Activated T-helper 9 cell treated with anti-CD3 and anti-CD28 coated beads, Interleukin-2, amount 50 U/mL, for 16 hours (primary cell): ENCODE measurements at places on chromosomes 2 and 18.

DNA sequence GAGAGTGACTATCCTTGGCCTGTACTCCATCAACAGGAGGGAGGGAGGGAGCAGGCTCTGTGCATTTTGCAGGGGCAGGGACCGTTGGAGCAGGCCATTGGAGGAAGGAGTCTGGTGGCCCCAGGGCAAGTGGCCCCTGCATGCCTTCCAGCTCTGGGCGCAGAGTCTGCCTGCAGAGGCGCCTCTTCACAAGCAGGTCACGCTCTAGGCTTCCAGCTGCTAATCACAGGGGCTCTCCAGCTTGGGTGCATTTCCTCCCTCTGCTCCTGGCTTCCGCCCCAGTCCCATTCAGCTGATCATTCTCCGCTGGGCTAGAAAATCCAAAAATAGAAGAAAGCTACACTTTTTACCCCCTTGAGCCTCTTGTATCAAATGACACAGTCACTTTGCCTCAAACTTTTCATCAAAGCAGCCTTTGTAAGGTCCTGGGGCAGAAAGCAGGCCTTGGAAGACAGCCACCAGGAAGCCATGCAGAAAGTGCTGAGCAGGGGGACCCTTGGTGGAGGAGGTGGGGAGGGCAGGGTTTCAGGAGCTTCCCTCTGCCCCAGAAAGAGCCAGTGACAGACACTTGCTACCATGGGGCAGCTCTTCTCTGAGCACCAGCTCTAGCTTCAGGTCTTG is 11.3 kb downstream of the TMEM247 start:
- no peak for DNase-seq

DNA sequence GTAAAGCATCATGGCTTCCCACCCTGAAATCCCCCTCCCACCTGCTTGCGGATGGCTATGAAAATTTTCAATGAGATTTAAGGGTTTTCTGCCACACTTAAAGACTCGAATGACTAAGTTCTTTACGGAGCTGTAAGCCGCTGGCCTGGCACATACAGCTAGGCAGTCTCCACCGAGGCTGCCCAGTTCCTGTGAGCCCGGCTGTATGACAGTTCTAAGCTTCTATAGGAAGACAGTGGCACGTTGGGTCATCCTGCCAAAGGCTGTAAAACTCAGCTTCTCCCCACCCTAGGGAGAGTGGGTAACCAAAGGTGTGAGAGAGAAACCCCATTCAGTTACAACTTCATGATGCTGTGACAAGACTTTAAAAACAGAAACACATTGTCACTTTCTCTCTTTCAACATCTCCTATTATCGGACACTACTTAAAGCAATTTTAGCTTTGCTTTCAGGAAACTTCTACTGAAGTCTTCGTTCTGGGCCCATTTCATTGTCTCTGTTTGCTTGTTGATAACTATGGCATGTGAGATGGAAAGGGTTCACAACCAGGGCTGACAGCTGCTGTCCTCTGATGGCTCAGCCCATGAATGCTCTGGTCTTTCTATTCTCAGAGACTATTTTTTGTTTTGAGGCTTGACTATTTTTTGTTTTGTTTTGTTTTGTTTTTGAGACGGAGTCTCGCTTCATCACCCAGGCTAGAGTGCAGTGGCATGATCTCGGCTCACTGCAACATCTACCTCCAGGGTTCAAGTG is 7.1 kb downstream of the CASP8 start:
- peak; percentile 3 for DNase-seq

DNA sequence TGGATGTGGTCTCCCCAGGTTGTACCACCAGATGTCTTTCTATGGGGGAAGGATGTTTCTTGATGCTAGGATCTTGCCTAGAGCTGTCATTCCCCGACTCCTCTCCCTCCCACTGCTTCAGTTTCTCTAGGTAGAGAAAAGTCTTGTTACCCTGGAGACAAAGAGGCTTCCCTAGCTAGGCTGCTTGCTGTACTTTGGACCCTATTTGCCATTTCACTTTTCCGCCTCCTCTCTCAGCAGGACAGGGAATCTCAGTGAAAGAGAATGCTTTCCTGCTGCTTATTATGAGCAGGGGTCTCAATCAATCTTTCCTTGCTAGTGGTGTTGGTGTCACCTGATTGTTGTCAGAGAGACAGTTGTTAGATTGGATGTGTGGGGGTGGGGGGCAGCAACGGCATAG is 818.8 kb upstream of the GYPC start:
- no peak for DNase-seq

DNA sequence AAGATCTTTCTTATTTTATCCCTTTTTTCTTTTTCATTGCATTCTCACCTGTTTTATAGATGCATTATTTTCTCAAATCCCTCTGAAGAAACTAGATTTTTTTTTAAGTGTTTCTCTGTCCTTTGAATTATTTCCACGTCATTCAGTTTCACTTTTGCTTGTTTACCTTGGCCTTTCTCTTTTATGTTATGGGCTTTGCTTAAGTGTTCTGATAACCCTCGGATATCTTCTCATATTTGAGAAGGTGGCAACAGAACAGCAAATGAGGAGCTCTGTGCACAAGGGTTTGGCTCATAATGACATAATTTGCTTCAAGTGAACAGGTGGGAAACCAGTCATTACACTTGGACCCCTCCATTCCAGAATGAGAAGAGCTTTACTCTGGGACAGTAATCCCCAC is 111.9 kb downstream of the C1D start:
- DNase-seq, result no peak

DNA sequence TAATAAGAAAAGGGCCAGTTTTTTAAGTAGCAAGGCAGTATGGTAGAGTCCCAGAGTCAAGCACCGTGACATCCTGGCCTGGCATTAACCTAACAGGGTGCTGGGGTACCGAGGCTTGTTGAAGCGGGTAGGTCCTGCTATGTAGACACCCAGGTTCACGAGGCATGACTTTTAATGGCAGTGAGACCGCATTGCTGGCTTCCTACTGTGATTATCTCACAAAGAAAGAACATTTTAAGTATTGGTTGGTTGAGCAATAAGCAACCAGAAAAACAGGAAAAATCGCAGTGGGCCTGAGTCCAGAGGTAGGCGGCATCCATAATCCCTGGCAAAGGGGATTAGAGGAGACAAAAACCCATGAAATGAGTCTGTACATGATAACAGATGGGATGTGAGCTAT is 927.9 kb upstream of the ACVR2A start:
- no peak for DNase-seq

DNA sequence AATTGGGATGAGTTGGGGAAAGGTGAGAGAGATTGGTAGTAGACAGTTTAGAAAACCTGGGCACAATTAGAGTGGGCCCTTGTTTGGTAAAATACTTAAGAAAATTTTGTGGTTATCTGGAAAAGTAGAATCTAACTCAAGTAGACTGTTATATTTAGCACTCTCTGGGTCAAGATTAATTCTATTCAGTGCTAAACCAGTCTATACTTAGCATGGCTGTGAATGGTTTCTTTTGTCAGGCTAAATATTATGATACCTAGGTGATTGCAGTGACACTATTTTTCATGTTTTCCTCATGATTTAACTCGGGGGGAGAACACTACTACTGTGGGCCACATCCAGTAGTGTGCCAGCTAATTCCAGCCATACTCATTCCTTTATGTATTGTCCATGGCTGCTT is 58.9 kb downstream of the KIAA1328 start:
- no peak for DNase-seq

GRCh38 chr2:165640247-165640929 is 153.7 kb downstream of the GALNT3 start:
- DNase-seq, result no peak

- no peak for DNase-seq
Measured at GRCh38 chr2:226674123-226674522, 125.5 kb downstream of the IRS1 start.

DNA sequence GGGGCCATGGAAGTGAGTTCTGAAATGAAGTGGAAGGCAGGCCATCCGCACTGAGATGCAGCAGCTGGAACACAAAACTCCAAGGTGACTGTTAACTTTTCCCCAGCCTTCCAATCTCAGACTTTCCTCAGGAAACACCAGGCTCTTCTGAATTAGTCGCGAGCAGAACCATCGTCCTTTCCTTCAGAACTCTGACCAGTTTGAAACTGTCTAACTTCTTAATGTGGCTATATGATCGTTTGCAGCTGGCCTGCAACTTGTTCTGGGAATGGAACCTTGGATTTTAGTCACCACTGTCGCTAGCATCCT is 620 bp upstream of the RPL37A start:
- DNase-seq, result no peak

DNA sequence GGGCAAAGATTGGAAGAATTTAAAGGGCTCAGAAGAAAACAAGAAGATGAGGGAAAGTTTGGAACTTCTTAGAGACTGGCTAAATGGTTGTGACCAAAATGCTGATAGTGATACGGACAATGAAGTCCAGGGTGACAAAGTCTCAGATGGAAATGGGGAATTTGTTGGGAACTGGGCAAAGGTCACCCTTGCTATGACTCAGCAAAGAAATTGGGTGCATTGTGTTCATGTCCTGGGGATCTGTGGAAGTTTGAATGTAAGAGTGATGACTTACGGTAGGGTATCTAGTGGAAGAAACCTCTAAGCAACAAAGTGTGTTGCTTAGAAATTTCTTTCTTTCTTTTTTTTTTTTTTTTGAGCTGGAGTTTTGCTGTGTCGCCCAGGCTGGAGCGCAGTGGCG is 6.0 kb upstream of the IL1A start:
- no peak for DNase-seq

DNA sequence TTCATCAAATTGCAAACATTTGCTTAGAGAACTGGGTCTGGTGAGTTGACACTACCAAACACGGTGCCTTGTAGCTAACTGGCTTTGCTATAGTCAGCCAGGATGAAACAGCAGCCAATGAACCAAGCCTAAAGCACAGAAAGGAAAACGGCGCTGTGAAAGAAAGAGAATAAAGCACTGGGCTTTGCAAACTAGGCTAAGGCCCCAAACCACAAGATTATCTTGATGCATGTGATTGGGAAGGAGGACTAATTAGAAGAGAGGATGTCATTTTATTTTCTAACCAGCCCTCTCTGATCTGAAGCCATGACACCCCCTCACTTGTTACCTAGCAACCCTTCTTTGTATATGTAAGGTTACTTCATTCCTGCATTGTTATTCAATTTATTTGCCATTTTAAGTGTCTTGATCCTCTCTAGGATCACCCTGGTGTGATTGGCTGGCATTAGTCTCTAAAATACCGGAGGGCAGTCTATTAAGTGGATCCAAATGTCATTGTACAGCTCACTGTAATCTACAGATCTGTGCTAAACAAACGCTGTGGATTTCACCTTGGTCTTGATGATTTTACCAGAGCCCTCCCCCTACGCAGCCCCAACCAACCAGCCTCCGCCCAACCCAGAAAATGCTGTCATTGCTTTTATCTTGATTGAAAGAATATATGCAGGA is 395.4 kb upstream of the ACVR2A start:
- DNase-seq, result peak; percentile 7

- DNase-seq, result no peak
Measured at GRCh38 chr2:70393881-70394280, 92.0 kb upstream of the FAM136A start.

- DNase-seq, result no peak
Measured at GRCh38 chr18:8719192-8719591, 13.8 kb downstream of the MTCL1 start.

DNA sequence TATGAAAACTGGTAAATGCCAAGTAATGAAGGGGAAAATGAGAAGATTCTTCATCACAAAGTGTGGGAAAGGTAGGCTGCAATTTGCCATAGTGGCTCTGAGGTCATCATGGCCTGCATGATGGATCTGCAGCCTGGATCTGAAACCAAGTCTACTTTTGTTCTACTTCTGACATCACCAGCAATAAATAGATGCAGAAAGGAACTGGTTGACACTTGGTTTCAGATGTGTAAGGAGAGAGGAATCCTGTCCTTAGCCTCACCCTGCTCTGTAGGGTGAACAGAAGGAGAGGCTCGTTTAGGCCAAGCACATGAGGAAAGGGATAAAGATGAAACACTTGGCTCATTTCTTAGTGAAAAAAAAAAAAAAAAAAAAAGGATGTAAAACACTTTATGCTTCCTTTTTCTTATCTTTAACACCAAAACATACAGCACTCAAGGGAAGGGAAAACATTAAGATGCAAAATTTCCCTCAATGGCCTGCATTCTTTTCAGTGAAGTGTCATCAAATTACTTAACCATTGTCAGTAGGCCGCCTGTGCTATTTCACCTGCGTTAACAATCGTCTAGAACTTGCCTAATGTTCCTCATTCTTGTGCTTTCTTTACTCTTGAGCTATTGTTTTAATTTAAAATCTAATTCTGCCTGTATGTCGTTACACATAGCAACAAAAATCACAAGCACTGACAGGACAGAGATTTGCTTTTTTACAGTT is 3.9 kb downstream of the NEB start:
- no peak for DNase-seq

GRCh38 chr2:20488782-20489181 is 41.9 kb downstream of the RHOB start:
- no peak for DNase-seq

- no peak for DNase-seq
Measured at GRCh38 chr2:150887926-150888325, 373.7 kb downstream of the RBM43 start.

DNA sequence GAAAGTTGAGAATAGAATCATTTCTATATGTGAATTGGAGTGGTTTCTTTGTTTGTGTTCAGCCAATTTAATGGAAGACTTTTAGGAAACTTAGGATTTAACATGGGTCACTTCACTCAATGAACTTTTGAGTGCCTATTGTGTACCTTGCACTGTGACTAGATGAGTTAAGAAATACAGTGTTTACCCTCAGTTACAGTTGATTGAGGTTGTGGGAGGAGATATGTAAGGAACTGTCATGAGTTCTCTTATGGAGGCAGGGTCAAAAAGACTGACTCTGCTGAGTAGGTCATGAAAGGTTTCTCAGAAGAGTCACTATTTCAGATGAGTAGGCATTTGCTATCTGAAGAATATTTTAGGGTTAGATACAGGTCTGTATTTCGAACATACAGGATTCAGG is 98.6 kb downstream of the RAB3GAP1 start:
- no peak for DNase-seq

GRCh38 chr18:69636529-69637301 is 236.0 kb downstream of the DOK6 start:
- DNase-seq, result no peak
